Foreskin keratinocyte (primary cell): ENCODE measurements at places on chromosomes 7 and 10. TPM values are rescaled to one million over a fixed set of nuclear protein-coding genes. Genes with fewer than 3 reads are reported as not detected.
A peak's percentile ranks its signal among the peaks of the same experiment; 100 is the strongest.

DNA sequence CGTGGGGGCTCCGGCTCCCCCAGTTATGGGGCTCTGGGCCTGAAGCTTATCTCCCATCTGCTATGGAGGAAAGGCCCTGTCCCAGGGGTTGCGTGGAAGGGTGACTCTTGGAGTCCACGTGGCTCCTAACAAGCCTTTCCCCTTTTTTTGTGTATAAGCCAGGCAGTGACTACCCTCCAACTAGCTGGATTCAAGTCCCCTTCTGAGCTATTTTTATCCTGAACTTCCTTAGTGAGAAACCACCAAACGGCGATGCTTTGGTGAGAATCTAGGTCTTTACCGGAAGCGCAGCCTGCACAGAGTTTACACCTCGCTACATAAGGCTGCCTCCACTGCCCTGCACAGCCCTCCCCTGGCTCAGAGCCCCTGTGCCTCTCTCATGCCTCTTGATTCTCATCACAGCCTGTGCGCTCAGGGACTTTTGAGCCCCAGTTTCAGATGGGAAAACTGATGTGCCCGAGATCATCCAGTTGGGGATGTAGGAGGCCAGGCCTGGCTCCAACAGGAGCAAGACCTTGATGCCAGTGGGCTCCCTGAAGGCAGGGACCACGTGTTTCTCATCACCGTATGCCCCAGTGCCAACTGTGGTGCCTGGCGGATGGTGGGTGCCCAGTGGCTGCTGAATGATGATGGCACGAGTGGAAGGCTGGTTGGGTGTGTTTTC, 102.3 kb upstream of the PPIF start:
- no peak for DNase-seq

DNA sequence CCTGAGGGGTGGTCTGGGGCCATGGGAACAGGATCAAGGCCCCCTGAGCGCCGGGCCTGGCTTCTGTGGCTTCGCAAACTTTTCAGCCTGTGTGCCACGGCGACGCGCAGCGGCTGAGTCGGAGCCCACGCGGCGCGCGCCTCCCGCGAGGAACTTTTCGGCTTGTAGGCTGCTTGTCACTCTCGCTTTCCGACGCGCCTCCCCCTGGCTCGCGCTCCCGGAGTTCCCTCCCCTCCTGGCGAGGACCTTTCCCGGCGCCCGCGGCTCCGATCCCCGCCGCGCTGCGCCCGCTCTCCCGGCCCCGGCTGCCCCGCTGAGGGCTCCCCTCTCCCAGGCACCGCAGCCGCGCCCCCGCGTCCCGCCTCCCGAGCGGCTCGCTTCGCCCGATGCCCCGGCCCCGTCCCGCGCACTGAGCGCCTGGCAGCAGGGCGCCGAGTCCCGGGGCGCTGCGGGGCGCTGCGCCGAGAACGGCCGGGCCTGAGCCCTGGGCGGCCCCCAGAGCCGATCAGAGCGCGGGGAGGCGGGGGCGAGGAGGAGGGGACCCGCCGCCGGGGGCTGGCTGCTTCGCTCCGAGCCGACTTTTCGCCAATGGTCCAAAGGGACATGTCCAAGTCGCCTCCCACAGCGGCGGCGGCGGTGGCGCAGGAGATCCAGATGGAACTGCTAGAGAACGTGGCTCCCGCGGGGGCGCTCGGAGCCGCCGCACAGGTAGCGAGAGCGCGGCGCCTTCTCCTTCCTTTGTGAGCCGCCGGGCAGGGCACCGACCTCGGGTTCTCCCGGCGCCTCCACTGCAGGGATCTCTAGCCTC, at the start of gene CACNB2:
TSS of gene CACNB2 (plus strand) at position 276 of the 808 bp plus-strand sequence.
- DNase-seq, result no peak

DNA sequence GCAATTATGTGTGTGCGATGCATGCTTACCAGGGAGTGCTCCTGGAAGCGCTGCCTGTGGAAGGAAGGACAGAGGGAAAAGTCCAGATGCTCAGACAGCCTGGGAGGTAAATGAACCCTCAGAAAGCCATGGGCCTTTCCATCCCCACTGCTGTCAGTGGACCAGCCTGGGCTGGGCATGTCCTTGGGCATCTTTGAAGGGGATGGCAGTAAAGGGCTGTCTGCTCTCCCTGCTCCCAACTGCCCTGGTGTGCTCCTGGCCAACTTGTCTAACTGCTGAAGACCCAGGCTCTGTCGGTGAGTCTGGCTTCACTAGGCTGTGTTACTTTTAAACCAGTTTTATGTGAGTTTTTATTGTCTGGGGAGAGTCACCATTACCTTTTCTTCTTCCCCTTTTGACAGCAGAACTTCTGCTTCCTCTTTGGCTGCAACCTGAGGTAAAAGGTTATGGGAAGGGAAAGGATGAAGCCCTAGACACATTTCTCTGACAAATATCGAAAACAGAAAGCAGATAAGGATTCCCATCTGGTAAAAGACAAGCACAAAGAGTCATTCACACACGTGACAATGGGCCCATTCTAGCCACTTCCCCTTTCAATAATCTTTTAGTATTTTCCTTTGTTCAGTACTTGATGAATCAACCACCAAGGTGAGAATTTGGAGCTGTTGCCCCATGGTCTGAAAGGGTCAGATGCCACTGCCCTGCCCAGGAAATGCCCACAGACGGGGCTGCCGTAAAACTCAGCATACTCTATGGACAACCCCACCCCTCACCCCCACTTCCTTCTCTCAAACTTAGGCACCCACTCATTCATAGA, 27.6 kb upstream of the PIK3AP1 start:
- no peak for DNase-seq

- DNase-seq, result peak; percentile 63
These were observed 4.3 kb upstream of the KCNMA1 start for GRCh38 chr10:77641788-77642397.

DNA sequence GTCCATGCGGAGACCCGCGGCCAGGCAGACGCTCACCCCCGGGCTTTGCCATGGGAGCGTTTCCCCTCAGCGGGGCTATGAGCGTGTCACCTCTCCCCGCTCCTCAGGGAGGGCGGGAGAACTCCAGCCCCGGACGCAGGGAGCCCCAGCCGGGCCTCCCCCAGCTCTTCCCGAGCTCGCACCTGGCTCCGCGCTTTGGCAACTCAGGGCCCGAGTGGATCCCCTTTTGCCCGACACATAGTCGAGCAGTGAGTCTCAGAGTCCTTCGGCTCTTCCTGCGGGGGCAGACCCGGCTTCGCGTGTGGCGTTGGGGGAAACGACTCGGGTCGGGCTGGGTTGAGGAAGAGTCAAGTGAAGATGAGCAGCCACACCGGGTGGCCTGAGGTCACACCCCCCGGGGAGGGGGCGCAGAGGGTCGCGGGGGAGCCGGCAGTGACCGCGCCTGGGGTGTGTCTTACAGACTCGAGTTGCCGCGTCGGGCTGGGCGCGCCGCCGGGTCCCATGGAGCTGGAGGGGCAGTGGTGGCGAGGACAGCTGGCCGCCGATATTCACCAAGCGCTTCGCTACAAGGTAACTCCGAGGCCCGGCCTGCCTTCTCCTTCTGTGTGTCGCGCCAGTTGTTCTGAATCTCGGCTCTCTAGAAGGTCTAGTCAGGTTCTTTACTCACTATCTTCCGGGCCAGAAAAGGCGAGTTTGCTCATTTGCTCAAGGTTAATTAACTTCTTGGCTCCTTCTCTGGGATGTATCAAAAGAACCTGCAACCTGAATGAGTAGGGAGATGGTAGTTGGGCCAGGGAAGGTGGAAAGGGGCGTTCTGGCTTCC, 721 bp downstream of the CCNJ start:
- DNase-seq, result peak; percentile 45

The NUDCD3 gene
- 81.0 and 90.2 TPM in 2 replicates for total RNA-seq

The TRIM56 gene
- 13.2 and 14.6 TPM in 2 replicates for total RNA-seq

The FOXI2 gene
- not detected in 2 replicates for total RNA-seq

DNA sequence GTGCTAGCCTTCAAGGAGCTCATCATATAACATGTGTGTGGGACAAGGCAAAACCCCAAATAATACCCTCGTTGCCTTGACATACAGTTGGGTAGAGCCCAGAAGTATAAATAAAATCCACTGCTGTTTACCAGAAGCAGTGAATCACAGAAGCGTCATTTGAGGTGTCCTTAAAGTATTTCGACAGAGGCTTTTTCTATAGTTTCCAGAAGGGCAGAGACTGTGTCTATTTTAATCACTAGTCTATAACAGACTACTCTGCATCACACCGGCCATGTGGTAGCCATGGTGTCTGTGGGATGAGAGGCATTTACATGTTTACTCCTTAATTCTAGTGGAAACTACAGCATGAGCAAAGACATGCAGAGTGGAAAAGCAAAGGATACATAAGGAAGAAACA, 131.3 kb downstream of the CTTNBP2 start:
- DNase-seq, result no peak

DNA sequence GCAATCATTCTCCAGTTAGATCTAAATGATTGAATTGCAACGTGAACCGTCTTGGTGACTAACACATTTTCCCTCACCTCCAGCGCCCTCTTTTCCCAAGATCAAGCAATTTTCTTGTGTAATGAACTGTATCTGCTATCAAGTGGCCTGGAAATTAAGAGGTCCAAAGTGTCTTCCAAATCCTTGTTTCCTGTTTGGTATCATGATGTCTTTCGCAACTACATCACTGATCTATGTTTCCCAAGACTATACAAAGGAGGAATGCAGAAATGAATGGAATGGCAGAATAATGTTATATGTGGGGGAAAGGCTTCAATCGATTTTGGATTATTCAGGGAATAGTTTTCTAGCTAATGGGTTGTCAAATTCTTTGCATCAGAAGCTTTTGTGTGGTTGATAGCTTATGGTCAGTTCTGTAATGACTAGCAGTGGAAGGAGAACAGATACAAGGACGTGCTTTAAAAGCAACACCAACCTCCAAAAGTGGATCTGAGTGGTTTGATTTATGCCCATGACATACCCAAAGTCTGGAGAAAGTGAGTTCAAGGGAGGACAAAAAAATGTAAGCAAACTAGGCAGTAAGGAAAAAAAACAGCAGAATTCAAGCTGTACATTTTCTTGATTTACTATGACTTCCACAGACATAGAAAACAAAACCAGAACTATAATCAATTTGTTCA, 14.6 kb upstream of the ZEB1 start:
- peak; percentile 7 for DNase-seq
